ENCODE measurements at places on chromosomes 1 and 21.

- DNase-seq, result no peak
These were observed 7.4 kb downstream of the TMED5 start for GRCh38 chr1:93172778-93173177.

DNA sequence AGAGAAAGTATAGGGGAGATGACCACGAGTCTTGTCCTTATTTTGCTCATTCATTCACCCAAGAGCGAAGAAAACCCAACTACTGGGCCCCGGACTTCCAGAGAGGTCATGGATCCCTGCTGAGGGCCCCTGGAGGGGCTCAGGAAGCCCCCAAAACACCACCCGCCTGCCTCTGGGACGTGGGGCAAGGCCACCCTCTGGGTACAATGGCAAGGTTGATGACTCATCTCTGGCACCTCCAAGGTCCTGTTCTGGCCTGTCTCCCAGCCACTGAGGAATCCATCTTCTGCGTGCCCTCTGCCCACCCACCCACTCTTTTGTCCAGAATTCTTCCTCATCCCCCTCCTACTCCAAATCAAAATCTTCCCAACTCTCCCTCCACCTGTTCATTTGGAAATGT lies 21.3 kb upstream of the PRDM15 start:
- DNase-seq, result no peak

DNA sequence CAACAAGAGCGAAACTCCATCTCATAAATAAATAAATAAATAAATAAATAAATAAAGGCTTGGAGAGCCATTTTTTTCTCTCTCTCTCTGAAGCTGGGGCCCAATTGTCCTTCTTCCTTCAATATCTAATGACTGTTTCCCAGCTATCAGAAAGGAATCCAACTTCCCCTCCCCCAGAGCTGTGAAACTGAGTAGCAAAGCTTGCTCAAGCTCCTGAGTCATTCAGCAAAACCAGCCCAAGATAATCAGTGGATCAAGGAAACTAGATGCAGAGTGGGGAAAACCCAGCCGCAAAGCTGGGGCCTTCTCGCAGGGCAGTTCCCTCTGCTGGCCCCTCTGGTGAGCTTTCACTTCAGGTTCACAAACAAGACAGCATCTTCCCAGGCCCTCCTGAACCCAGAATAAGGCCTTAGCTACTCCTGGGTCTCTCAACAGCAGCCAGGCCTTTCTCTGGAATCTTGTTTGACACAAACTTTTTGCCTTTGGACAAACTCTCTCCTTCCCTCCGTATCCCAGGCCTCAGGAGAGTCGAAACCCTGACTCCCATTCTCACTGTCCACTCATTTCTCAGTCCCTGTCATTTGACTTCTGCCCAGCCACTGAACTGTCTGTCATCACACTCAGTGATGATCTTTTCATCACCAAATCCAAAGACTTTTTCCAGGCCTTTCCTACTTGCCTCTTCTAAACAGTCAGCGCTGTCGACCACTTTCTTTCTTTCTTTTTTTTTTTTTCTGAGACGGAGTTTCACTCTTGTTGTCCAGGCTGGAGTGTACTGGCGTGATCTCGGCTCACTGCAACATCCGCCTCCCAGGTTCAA lies 18.0 kb upstream of the PTP4A2 start:
- DNase-seq, result peak; percentile 32

DNA sequence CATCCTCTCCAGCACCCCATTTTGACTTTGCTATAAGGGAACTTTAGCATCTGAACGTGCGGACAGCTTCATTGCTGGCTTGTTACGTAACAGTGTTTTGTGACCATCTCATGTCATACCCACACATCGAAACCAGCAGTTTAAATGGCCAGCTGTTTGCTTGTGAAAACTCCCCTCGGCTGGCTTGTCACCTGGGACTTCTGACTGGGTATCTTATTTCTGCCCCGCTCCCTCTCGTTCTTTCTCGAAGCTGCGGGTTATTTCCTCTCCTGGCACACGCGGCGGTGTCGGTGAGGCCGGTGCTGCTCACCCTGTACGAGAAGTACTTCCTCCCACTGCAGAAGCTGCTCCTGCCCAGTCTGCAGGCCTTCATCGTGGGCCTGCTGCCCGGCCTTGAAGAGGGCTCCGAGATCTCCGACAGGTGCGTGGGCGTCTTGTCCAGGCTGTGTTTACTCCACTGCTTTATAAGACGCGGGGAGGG lies 43.5 kb downstream of the DOP1B start:
- no peak for DNase-seq

GRCh38 chr1:180169640-180170195 lies 15.0 kb downstream of the QSOX1 start:
- DNase-seq, result no peak

DNA sequence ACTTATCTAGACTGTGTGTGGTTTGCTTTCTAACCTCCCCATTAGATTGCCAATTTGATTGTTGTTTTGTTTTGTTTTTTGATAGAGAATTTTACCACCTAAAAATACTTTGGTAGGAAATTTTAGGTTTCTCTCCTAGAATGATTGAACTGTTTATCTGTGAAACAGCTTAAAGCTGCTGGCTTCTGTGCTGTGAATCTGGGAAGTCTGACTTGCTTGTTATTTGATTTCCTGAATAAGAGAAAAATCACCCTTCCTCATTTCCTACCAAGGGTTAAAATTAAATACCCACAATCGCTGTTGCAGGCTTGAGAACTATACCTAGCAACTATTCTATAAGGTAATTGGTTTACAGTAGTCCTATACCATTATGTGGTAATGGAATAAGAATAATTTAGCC lies 198.9 kb upstream of the CACYBP start:
- no peak for DNase-seq

- no peak for DNase-seq
These were observed 208.7 kb downstream of the PTPRU start for GRCh38 chr1:29444782-29445729.

DNA sequence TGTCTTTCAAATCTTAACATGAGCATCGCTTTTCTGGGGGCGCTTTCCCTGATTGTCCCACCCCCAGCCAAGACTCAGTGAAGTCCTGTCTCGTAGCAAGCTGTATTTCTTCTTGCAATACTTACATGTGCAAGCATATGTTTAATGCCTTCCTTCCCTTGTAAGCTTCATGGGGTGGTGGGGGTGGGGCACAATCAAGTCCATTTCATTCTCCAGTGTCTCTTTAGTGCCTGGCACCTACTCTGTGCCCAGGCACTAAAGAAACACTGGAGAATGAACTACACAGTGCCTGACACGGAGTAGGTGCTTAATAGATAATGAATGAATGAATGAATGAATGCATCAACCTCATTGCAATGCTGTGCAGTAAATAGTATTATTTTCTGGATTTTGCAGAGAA lies 143.1 kb downstream of the PLPP3 start:
- no peak for DNase-seq

GRCh38 chr21:45981151-45982091 lies at the start of gene COL6A1:
Gene COL6A1, plus strand, starts transcription at chr21:45981770. Its CDS starts 81 bp downstream, at chr21:45981851.
- peak; percentile 50 for DNase-seq

- no peak for DNase-seq
These were observed 15.1 kb downstream of the CASP9 start for GRCh38 chr1:15508700-15509487.

- DNase-seq, result no peak
These were observed 22.6 kb upstream of the TRABD2B start for GRCh38 chr1:48019714-48020315.

GRCh38 chr21:45575993-45576837 lies 34.0 kb upstream of the SLC19A1 start:
- DNase-seq, result no peak

DNA sequence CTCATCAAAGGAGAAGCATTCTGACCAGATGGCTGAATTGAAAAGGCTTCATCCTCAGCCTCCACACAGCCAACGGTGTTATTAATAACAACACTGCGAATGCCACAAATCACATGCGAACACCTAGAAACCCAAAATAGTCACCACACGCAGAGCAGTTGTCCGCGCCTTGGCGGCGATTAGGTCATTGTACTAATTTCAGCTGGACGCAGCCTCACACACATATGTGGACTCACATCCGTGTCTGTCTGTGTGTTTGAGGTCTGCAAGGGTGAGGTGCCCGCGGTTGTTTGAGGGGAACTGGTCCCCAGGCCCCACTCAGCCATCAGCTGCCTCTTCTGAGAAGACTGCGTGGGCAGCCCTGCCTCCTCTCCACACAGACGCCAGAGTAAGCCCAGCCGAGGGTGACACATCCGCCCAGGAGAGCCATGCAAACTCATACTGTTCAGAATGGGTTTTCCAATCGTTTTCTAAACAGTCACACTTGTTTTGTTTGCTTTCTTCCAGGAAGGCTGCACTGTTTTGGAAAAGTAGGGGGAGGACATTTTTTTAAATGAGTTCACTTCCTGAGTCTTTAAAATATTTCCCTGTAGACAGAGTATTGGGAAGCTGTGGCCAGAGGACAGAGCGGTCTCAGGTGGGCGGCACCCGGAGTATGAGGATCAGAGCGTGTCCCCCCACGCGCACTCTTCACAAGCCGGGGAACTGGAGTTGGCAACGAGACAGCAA lies 53.4 kb downstream of the TOMM20 start:
- peak; percentile 43 for DNase-seq

GRCh38 chr1:228987286-228987685 lies 252.0 kb downstream of the RHOU start:
- DNase-seq, result no peak

GRCh38 chr21:43737158-43737950 lies 18.4 kb downstream of the PDXK start:
- DNase-seq, result no peak

- DNase-seq, result no peak
These were observed 41.2 kb upstream of the KLF17 start for GRCh38 chr1:44077421-44077820.

DNA sequence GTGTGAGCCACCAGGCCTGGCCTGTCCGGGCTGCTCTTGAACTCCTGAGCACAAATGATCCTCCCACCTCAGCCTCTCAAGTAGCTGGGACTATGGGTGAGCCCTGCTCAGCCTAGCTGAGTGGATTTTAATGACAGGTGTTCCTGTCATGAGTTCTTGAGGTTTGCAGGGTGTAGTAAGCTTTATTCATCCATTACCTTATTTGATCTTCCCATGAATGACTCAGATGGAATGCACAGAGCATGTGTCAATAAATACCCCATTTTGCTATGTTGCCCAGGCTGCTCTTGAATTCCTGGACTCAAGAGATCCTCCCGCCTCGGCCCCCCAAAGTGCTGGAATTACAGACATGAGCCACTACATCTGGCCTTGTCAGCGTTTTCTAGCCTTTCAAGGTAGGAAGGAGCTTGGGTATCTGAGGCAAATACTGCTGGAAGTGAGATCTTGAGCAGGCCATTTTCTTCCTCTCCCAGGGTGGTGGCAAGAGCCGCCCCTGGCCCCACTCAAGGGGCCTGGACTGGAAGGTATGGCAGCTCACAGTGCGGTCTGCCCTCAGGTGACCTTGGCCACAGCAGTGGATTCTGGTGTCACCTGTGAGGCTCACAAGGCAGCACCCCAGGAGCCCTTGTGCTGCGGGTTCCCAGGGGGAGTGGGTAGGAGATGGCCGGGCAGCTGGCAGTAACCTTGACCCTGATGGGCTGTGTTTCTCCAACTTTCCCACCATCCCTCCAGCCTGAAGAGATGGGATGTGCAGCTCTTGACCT lies 20.0 kb downstream of the PIK3CD start:
- no peak for DNase-seq

- no peak for DNase-seq
These were observed 27.3 kb downstream of the TEX35 start for GRCh38 chr1:178540204-178540603.

- DNase-seq, result no peak
These were observed 51.3 kb upstream of the GFI1 start for GRCh38 chr1:92538048-92538412.

GRCh38 chr1:237205400-237206064 lies 163.5 kb downstream of the RYR2 start:
- DNase-seq, result no peak
